ENCODE measurements at places on chromosomes 5 and 9.

DNA sequence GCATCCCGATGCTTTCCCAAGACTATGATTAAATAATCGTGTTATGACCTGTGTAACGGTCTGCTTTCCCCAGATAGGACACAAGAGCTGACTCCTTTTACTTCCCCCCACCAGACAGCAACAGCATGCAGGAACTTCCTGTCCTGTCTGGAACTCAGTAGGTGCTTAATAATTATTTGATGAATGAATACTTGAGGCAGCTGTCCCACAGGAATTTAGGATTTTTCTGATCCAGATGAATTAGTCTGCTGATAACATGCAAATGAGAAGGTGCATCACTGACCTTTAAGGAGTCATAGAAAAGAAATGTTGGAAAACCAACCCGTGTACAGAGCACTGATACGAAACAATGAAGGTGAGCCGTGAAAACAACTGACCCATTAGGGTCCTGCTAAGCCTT, 12.2 kb downstream of the RNF130 start:
- DNase-seq = no peak

GRCh38 chr5:110751902-110752762, 13.3 kb downstream of the SLC25A46 start:
- peak; percentile 13 for DNase-seq

GRCh38 chr5:85466423-85466822, 1081.7 kb upstream of the EDIL3 start:
- no peak for DNase-seq

DNA sequence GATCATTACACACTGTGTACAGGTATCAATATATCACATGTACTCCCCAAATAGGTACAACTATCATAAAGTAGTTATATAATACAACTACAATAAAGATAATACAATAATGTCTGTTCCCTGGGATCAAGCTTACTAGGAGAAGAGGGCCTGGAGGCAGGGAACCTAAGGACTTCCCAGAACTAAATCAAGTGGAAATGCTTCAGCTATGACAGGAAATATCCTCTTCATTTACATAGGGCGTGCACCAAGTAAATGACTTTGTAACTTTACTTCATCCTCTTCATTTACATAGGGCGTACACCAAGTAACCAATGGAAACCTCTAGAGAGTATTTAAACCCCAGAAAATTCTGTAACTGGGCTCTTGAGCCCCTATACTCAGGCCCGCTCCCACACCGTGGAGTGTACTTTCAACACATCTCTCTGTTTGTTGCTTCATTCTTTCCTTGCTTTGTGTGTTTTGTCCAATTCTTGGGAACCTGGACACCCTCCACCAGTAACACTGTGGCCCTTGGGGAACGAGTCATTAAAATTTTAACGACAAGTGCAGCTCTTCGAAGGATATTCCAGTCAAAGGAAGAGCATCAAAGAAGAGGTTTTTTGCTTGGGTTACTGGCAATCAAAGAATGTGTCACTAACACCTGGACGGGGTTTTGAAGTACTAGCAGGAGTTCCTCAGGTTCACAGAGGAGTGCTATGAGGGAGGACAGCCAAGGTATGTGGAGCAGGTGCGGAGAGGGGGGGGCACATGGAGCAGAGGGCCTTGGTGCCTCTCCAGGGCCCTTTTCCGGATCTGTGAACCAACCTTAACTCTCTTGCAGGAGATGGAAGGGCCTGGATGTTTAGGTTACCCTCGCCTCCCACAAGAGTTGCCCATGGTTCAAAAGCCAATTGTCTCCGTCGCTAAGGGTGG, 106.6 kb upstream of the DAP start:
- DNase-seq = no peak

DNA sequence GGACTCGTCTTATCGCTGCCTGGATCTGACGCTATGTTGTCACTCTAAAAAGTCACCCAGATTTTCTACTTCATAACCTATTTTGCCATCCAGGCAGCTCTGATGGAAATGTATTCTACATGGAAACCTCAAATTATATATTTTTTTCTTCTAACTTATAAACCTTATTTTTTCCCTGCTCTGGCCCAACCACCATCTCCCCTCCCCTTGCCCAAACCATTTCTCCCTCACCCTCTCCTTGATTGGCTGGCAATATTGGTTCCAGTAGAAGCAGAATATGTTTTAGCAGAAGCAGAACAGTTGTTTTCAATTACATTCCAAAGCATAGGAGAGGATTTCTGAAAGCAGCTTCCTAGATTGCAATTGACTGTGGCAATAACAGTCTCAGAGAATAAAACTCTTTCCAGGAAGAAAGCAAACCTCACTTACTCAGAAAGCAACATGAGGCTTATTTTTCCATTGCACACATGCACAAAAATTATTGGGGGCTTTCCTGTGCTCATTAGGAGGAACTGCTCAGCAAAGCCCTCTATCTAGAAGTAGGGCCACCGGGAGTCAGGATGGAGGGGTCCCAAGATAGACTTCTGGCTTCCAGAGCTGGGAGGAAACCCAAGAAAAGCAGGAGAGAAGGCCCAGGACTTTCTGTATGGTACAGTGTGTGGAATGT, 191.8 kb downstream of the ESM1 start:
- DNase-seq = no peak

GRCh38 chr9:7118633-7119032, 360.9 kb downstream of the KDM4C start:
- DNase-seq = no peak

All from effector CD4-positive, alpha-beta T cell (primary cell).